ENCODE measurements at places on chromosomes 11 and 22. TPM values are rescaled to one million over a fixed set of nuclear protein-coding genes. Genes with fewer than 3 reads are reported as not detected.

Gene UBASH3B
- 10.6 TPM for total RNA-seq

Gene GGTLC3
- total RNA-seq: not detected

Gene OR5A1
- total RNA-seq: not detected

Gene PTPN5
- total RNA-seq: not detected

Gene B4GALNT4
- 4.7 TPM for total RNA-seq

Gene FAM83F
- 0.17 TPM for total RNA-seq

Gene TALDO1
- total RNA-seq: 157 TPM

Gene TTC28
- 11.0 TPM for total RNA-seq
